Renal pelvis (tissue), 12 donors: ENCODE measurements at places on chromosomes 16 and 17.

GRCh38 chr16:69741951-69742904 lies 12.5 kb downstream of the NOB1 start:
- DNase-seq, result peak; percentile 65

DNA sequence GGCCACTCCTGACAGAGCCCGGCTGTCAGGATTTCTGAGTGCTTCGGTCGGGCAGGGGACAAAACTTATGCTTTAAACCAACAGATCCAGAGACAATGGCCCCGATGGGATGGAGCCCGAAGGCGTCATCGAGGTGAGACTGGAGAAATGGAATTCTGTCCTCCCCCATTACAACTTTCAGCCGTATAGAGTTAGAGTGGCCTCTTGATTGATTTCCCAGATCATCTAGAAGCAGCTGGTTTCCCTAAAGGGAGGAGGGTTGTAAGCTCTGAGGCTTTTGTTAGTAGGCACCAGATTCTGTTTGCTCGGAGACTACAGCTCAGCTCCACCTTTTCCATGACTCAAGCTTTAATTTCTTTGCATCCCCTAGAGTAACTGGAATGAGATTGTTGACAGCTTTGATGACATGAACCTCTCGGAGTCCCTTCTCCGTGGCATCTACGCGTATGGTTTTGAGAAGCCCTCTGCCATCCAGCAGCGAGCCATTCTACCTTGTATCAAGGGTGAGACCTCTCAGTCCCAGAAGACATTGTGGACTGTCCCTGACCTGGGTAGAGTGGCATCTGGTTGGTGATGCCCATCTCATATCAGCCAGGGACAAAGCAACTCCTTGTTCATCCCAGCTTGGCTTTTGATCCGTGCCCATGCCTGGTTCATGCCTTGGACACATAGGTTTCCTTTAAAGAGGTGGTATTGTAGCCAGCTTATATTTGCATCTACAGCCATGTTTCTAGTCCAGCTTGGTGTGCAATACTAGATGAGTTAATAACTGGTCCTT lies 5.1 kb upstream of the CD68 start:
- no peak for DNase-seq

DNA sequence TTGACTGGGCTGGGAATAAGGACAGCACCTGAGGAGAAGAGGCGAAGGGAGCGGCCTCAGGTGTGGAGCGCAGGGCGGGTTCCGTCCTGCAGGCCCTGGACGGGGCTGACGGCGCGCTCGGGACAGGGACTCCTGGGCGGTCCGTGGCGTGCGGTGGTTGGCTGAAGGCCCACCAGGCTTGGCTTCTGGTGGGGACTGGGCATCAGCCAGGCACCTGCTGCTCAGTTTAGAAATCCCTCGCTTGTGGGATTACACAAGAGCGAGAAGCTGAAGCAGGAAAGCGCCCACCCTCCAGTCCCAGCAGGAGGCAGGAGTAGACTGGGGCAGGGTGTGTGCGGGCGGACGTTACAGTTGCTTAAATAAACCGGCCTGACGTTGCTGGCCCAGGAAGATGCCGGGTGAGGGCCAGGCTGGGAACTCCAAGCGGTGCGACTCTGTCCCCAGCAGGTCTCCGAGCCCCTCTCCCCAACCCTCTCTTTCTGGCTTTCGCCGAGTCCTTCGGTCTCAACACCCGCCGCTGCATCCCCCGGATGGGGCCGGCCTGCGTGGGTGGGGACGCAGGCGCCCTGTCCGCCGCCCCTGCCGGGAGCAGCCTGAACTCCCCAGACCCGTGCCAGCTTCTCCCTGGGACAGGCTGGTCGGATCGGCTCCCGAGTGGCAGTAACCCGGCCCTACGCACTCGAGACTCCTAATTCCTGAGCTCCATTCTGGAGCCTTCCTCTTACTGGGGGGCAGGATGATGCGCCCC lies 639 bp downstream of the MIF4GD start:
- peak; percentile 73 for DNase-seq

DNA sequence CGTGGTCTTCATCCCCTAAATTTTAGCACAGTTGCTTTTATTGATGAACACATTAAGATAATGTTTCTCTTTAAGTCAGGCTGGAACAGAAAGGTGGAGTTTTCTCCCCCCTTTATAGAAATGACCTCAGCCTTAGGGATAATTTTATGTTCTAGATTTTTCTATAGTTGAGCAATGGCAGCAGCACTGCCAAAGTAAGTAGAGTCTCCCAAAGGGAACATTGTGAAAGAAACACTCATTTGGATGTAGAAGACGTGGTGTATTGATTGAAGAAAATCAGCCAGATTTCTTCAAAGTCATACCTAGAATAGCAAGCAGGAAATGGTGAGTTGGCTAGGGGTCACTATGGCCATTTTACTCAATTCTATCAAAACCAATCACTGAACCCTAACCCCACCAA lies 122.5 kb downstream of the DNAH9 start:
- DNase-seq, result no peak

DNA sequence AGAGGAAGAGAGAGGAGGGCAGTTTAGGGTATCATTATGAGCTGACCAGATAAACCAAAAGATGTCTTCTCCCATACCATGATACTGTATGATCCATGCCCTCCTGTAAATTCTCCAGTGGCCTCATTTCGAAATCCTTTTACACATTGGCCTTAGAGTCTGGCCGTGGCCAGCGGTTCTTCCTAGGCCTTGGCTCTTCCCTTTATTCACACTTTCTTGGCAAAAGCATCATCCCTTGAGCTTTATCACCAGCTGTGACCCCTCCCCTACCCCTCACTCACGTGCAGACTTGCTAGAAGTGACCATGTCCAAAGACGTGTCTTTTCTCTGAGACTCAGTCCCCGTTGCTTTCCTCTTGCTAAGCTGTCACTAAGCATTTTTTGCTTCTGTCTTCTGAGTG lies 22.8 kb downstream of the KATNIP start:
- no peak for DNase-seq

DNA sequence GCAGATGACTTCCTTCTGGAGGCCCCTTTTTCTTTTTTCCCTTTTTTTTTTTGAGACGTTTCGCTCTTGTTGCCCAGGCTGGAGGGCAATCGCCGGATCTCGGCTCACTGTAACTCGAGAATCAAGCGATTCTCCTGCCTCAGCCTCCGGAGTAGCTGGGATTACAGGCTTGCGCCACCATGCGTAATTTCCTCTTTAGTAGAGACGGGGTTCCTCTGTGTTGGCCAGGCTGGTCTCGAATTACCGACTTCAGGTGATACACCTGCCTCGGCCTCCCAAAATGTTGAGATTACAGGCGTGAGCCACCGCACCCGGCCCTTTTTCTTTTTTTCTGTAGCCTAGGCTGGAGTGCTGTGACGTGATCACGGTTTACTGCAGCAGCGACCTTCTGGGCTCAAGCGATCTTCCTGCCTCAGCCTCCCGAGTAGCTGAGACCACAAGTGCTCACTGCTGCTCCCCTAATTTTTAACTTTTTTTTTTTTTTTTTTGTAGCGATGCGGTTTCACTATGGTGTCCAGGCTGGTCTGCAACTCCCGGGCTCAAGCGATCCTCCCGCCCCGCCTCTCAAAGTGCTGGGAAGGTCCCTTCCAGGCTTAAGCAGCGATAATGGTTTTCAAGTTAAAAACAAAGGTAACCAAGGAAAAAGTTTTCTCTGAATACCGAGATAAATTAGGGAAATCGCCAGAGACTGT lies 956 bp upstream of the IST1 start:
- peak; percentile 57 for DNase-seq

- DNase-seq, result no peak
Measured at GRCh38 chr16:71250461-71251235, 20.1 kb upstream of the HYDIN start.

DNA sequence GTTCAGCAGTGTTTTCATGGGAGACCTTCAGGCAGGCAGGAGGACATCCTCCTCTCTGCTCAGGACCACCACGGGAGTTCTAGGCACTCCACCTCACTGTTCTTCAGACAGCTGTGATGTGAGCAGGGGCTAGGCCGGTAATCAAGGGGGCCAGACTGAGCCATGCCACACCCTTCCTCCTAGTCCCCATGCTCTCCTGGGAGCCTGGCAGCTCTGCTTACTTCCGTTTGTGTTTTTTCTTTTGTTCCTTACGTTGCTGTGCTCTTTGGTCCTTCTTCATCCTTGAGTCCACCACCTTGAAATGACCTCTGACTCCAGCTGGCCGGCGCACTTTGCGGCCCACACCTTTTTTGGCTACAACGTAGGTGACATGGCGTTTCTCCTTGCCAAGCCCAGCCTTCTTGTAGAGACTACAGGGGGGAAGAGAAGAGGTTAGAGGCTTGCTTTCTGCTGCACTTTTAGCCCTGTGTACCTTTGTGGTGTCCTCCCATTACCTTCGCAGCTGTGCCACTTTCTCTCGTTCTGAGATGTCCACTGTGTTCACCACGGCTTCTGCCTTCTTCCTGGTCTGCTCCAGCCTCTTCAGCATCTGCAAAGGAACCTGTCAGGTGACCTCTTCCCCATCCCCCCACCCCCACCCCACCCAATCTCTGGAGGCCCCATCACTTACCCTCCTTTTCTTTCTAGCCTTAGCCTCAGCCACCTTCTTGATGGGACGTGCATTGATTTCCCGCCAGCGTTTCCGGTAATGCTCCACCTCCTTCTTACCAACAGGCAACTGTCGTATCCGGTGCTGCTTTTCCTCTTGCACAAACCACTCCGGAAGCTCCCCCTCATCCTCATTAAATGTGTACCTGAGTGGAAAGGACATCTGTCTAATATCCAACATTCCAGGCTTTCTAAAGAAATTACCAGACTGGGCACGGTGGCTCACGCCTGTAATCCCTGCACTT lies 7.4 kb upstream of the PSMC5 start:
- DNase-seq, result no peak

DNA sequence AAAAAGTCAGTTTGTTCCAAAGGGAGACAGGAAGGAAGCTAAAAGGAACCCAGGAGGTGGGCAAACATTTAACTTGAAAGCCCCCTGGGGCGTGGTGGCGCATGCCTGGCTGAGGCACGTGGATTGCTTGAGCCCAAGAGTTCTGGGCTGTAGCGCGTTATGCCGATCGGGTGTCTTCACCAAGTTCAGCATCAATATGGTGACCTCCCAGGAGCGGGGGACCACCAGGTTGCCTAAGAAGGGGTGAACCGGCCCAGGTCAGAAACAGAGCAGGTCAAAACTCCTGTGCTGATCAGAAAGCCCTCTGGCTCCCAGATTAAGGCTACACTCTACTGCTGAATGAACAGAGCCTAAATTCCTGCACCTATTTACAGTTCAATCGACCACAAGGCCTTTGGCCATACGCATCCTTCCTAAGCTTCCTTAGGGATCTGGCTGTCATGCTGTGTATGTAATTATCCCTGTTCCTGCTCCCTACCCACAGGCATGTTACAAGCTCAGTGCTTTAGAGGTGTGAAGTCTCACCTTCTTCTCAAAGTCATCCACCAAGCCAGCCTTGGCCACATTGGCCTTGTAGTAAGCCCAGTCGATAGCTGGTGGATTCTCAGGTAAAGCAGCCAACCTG lies 5.0 kb downstream of the ATP5PD start:
- DNase-seq, result no peak

- DNase-seq, result no peak
Measured at GRCh38 chr16:14194721-14195120, 123.6 kb downstream of the MRTFB start.

GRCh38 chr16:86087896-86088230 lies 188.9 kb downstream of the IRF8 start:
- no peak for DNase-seq

DNA sequence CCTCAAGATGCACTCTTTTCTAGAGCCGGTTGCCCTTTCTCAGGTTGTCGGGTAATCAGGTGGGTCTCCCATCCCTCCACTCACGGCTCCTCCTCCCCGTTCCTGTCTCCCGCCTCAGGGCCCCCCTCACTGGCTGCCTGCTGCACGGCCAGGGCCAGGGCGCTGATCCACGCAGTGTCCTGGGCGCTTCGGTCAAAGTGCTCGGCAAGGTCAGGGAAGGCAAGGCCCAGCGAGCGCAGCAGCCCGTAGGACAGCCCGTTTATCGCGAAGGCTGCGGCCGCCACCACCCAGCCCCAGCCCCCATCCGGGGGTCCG lies 753 bp downstream of the SLC16A11 start:
- DNase-seq, result no peak

- no peak for DNase-seq
Measured at GRCh38 chr17:50169121-50169764, 3.4 kb downstream of the SGCA start.

GRCh38 chr16:31440516-31441184 lies 1.9 kb downstream of the ZNF843 start:
- DNase-seq, result no peak

GRCh38 chr17:79095345-79096055 lies 20.9 kb downstream of the ENGASE start:
- no peak for DNase-seq

DNA sequence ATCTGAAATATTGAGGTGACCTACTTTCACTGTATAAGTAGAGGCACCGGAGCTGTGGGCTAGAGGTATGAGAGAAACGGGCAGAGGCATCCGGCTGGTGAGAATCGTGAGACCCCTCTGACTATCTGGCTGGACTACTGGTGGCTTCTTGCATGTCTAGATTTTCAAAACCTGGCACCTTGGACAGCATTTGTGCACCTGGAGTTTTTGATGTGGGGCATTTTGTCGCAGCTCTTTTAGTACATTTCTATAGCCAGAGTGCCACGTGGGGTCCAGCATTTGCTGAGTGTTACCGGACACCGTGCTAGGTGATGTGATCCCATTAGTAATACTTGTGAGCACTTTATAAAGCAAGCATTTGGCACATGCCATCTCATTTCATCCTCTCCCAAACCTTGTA lies 32.6 kb upstream of the SHISA9 start:
- DNase-seq, result peak; percentile 1

DNA sequence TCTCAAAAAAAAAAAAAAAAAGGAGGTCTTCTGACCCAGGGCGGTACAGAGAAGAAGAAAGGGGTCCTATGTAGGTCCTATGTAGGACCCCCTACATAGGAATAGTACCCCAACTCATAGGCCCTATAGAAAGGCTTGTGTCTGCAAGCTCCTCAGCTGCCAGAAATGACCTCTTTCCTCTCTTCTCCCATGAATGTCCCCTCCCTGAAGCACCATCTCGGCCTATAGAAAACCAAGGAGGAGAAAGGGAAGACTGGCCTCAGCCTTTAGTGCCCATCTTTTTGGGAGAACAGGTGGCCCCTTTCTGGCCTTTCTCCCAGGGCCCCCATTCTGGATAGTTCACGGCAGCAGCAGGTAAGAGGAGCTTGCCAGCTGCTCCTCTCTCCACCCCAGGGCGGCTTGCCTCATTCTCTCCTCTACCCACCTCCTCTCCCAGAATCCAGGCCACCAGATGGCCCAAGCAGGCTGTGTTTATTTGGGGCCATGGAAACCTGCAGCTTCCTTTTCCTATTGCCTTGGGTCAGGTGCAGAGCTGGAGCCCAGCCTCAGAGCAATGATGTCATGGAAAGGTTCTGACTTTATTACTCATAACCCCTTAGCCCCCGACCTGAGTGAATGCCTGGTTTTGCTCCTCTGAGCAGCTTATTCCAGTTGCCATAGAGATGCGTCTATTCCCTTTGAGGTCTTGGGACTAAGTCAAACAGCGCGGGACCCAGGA lies 1.6 kb upstream of the MRPL58 start:
- DNase-seq, result no peak
